ENCODE measurements at places on chromosomes 4 and X. TPM values are rescaled to one million over a fixed set of nuclear protein-coding genes. Genes with fewer than 3 reads are reported as not detected.

- no peak for DNase-seq
Observed at GRCh38 chrX:150517303-150517910, 51.0 kb upstream of the MTM1 start.

- no peak for DNase-seq
Observed at GRCh38 chr4:98319021-98319420, 57.8 kb downstream of the RAP1GDS1 start.

DNA sequence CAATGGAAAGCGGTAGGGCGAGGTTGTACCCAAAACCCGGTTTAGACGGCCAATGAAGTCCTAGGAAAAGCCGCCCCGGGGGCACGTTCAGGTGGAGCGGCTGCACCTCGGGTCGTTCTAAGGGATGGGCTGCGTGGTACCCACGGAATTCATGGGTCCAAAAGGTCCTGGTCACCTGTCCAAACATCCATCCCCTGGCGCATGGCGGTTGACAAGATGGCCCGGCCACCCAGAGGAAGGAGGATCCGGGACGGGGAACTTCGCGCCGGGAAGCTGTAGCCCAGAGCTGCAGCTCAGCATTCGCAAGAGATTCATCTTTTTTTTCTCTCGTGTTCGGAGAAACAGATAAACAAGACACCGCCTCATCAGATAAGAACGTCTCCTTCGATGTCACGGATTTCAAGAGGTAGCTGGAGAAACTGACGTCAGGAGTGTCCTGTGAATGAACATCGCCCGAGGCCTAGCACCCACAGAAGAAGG, 10.9 kb downstream of the PITX2 start:
- no peak for DNase-seq

GRCh38 chr4:7041801-7042502, 1.2 kb upstream of the TADA2B start:
- no peak for DNase-seq

GRCh38 chr4:107808572-107808971, 16.2 kb upstream of the SGMS2 start:
- no peak for DNase-seq

- peak; percentile 2 for DNase-seq
Observed at GRCh38 chr4:110654254-110654635, 31.4 kb upstream of the PITX2 start.

GRCh38 chr4:165351359-165352130, 24.1 kb downstream of the MSMO1 start:
- DNase-seq = peak; percentile 26

DNA sequence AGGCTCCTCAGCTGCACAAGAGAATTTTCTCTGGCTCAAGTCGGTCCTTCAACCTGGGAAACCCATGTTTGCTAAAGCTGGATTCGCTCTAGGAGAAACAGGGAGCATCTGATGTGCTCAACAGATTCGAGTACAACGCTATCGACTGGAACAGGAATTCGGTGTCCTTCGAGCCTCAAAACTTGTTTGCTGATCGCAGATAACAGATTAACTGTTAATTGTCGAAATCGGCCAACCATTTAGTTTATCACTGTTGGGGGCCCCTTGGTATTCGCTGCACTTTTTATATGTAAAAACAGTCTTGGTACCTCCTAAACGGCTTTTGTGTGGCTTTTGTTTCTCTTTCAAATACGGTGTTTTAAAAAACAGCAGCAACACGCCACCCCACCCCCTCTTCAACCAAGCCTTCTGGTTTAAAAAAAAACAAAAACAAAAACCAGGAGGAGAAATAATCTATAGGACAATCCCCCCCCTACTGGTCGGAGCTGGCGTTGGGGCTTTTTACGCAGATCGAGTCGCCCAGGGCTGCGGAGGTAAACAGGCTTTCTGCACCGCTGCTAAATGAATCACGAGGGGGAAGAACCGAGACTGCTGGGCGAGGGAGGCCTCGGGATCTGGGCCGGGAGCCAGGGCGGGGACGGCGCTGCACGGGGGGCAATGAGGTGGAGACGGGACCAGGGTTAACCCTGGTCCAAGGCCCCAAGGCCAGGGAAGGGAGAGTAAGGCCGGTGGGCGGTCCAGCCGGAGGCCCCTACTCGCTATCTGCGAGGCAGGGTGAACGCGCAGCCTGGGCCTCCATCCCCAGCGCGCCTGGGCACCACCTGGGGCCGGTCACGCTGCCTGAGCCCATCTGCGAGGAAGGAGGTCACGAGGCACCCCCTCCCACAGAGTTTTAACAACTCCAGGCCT, 71.7 kb upstream of the BCOR start:
- DNase-seq = peak; percentile 89

DNA sequence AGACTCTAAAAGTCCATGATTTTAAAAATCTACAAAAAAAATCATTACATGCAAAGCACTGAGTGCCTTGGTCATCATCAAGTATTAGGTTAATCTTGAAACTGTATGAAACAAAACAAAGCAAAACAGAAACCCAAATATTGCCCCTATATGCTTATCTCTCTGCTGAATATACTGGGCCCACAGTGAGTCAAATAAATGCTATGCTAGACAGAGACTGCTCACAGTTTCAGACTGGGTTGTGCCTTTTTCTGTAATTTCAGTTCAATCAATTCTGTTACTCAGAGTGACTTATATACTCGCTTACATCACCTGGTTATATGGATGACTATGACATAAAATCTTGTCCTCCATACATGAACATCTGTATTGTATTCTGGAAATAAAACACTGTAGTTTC, 257.1 kb upstream of the ACTRT1 start:
- DNase-seq = no peak

DNA sequence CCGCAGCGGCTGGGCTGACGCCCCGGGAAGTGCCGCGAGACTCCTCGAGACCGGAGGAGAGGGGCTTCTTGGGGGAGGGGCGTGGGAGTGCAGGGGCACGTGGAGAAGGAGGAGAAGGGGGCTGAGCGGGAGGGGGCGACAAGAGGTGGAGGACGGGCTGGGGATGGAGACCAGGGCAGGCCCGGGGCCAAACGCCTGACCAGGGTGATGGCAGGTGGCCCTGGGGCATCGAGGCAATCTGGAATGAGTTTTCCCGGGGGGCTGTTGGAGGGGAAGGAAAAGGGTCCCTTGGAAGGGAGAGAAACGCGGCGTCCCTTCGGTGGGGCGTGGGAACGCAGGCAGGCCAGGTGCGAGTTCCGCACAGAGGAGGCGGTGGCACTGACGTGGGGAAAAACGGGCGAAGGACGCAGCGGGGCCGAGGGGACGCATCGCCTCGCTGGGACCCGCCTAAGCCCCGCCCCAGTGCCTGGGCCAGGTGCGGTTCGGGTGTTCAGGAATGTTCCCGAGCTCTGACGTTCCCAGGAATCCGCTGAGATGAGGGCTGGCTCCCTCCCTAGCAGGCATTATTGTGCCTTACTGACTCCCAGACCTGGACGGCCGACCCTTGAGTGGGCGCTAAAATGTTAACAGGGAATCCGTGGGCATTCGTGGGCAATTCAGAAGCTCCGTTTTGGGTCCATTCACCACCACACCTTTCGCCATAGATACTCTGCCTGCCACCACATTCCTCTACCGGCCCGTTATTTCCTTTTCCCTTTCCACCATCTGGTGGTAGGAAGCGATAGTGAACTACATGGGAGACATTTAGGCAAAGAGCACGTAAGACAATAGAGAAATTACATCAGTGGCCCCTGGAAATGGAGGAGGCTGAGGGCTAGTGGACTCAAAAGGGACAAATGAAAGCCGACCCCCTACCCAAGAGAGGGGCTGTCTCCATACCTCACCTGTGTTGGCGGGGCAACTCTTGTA, 795 bp upstream of the SH3KBP1 start:
- peak; percentile 82 for DNase-seq

DNA sequence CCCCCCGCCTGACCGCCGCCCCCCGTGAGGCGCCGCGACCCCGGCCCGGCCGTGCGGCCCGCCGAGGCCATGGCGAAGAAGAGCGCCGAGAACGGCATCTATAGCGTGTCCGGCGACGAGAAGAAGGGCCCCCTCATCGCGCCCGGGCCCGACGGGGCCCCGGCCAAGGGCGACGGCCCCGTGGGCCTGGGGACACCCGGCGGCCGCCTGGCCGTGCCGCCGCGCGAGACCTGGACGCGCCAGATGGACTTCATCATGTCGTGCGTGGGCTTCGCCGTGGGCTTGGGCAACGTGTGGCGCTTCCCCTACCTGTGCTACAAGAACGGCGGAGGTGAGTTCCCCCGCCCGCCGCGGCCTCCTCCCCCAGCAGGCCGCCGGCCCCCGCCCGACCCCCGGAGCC, 780 bp downstream of the SLC6A8 start:
- no peak for DNase-seq

GRCh38 chrX:150200820-150201287, 162.3 kb upstream of the MAMLD1 start:
- DNase-seq = peak; percentile 71

- DNase-seq = no peak
Observed at GRCh38 chr4:147776716-147777115, 44.8 kb downstream of the ARHGAP10 start.

- no peak for DNase-seq
Observed at GRCh38 chrX:100673397-100673953, 29.5 kb downstream of the SRPX2 start.

GRCh38 chrX:136742721-136743379, 37.9 kb downstream of the ARHGEF6 start:
- no peak for DNase-seq

DNA sequence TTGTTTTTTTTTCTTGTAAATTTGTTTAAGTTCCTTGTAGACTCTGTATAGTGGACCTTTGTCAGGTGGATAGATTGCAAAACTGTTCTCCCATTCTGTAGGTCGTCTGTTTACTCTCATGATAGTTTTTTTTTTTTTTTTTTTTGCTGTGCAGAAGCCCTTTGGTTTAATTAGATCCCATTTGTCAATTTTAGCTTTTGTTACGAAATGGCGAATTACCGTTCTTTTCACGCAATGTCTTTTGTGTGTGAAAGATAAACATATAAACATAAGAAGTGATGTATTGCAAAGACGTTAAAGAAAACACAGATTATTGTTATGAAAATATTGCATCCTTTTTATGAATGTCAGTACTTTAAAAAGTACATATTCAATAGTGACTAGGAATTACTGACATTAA, 34.5 kb downstream of the MAGEA10 start:
- DNase-seq = no peak

- DNase-seq = no peak
Observed at GRCh38 chr4:110108960-110109359, 89.5 kb downstream of the ELOVL6 start.

ZFYVE28 gene
- total RNA-seq = 2.6 TPM

GYPE gene
- 0.37 TPM for total RNA-seq

HPGD gene
- total RNA-seq = 9.5 TPM

NHSL2 gene
- total RNA-seq = not detected

UCP1 gene
- not detected for total RNA-seq

MGAT4D gene
- total RNA-seq = not detected

UGT2B15 gene
- not detected for total RNA-seq

MAGEB10 gene
- total RNA-seq = not detected

BTC gene
- 0.16 TPM for total RNA-seq

TBC1D1 gene
- 54.9 TPM for total RNA-seq

BGN gene
- not detected for total RNA-seq

HSD17B13 gene
- total RNA-seq = not detected

GPR78 gene
- not detected for total RNA-seq

Data from SK-MEL-5 (cell line).